Tibial nerve (tissue), 4 donors: ENCODE measurements at places on chromosomes 1 and 21. TPM values are rescaled to one million over a fixed set of nuclear protein-coding genes. Genes with fewer than 3 reads are reported as not detected.

Gene ATXN7L2
- 6.5 TPM for total RNA-seq

Gene OR10Z1
- not detected for total RNA-seq

GRCh38 chr21:28922368-28922767, 70.3 kb downstream of the LTN1 start:
- no peak for DNase-seq

GRCh38 chr1:192225266-192225665, 67.0 kb downstream of the RGS18 start:
- no peak for DNase-seq

DNA sequence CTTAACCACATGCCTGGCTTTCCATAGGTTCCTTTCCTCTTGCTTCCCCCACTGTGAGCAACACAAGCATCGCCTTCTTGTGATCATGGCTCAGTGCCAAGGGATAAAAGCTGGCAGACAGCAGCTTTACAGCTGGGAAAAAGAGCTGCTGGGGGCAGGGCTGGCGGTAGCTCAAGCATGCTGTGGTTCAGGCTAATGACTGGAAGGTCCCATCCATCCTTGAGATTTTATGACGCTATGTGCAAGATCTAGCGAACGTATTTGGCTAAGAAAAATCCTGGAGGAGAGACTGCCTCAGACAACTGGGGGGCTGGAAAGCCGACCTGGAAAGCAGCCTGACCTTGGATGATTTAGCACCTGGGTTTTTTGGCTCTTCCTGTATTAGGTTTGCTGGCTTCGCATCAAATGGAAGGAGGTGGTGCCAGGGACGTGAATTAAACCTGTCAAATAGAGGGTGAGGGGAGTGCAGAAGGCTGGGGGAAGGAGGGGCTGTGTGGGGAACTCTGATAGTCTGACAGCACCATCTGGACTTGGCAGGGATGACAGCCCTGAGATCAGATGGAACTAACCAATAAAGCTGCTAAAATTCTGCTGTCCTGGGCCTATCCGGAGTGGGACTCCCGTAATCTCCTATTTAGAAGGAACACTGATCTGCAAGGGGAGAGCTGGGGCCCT, 34.8 kb downstream of the ZMYND12 start:
- no peak for DNase-seq

- DNase-seq = no peak
Measured at GRCh38 chr1:185795181-185795580, 61.0 kb downstream of the HMCN1 start.

GRCh38 chr1:178237121-178237520, 143.2 kb downstream of the RASAL2 start:
- no peak for DNase-seq

Gene ZBTB8B
- total RNA-seq = not detected

DNA sequence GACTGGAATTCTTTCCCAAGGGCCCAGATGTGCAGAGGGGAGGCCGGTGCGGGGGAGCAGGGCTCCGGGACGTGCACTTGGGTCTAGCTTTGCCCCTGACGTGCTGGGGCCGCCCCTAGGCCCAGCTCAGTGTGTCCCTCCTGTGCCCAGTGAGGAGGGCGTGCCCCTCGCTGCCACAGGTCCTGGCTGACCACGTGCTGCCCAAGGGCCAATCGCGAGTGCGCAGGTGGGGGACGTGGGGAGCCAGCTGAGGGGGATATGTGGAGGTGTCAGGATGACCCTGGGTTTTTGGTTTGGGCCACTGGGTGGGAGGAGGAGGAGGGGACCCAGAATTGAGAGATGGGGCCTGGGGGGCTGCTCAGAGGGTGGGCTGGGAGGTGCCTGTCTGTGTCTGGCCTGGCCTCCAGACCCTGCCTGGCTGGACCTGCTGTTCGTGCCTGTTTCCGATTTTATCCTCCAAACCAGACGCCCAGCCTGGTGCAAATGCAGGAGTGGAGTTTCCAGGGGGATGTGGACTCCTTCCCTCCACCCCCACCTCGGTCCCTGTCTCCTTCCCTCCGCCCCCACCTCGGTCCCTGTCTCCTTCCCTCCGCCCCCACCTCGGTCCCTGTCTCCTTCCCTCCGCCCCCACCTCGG, 6.1 kb upstream of the RNF223 start:
- DNase-seq = no peak

DNA sequence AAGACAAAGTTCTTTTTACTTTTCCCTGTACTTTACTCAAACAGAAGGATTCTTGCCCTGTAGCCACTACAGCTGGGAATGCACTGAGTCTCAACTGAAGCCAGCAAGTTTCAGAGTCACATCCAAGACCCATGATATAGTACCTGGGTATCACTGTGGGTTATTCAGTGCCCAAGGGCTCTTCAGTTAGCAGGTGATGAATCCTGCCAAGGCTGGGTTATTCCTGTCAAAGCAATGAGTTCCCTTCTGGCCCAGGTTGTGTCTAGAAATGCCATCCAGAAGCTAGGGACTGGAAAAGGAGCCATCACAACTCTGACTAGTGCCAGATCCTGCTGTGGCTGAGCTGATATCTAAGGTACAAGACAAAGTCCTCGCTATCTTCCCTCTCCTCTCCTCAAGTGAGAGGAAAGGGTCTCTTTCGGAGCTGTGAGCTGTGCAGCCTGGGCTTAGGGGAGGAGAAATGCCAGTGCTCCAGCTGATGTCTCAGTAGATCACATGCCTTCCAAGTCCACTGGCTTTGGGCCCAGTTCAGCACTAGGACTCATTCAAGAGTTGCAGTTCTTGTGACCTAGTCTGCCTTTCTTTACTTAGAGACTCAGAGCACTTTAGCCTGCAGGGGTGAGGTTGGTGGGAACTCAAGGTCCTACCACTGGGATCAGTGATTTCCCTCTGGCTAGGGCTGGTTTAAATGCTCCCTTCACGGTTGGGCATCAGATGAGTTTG, 369.4 kb downstream of the TBX15 start:
- no peak for DNase-seq

DNA sequence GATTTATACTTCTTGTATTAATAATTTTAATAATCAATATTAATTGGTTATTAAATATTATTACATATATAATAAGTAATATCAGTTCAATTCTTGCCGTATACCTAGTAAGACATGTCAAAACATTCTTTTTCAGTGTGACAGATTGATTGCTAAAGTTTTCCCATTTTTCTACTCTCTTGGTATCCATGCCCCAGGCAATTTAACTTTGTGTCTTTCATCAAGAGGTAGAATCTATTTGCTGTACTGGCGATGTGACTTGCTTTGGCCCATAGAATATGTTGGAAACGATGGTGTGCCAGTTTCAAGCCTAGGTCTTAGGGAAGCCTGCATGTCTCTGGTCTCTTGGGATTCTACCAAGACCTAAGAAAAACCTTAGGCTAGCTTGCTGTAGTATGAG, 436.1 kb upstream of the ADAMTS5 start:
- no peak for DNase-seq

- no peak for DNase-seq
Measured at GRCh38 chr21:44511219-44511937, 28.6 kb downstream of the KRTAP10-1 start.

DNA sequence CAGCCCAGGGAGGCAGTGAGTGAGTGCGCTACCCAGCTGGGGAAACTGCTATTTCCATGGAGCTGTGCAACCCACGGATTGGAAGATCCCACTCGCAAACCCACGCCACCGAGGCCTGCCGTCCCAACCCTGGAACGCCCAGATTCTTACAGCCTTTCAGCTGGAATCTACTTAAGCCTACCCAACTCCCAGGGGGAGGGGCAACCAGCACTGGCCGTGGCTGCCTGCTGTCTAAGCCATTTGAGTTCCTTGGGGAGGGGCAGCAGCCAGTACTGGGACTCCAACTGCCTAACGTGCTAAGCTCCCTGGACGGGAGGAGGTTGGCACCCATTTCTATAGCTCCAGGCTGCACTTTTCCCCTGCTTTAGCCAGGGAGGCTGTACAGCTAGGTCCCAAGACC, 27.1 kb upstream of the ZNF669 start:
- DNase-seq = no peak
